ENCODE measurements at places on chromosomes 5 and 9.

- peak; percentile 81 for DNase-seq
These were observed 139.2 kb upstream of the PALM2AKAP2 start for GRCh38 chr9:109640580-109641371.

GRCh38 chr5:133455676-133456075 lies 156.7 kb downstream of the FSTL4 start:
- no peak for DNase-seq

DNA sequence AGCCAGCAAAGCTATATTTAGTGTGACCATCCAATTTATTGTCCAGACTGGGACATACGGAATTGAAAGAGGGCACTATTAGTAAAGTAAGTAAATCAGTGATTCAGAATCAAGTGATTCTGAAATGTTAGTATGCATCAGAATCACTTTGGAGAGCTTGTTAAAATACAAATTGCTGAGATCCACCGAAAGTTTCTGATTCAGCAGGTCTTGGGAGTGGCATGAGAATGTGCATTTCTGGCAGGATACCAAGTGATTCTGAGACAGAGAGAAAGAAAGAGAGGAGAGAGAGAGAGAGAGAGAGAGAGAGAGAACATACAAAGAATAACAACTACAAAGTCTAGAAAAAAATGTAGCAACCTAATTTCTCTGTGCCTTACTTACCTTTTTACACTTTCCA lies 65.4 kb upstream of the ASTN2 start:
- DNase-seq = no peak

DNA sequence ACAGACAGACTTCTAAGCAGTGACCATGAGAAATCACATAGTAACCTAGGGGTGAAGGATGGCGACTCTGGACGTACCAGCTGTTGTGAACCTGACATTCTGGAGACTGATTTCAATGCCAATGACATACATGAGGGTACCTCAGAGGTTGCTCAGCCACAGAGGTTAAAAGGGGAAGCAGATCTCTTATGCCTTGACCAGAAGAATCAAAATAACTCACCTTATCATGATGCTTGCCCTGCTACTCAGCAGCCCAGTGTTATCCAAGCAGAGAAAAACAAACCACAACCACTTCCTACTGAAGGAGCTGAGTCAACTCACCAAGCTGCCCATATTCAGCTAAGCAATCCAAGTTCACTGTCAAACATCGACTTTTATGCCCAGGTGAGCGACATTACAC lies 38.0 kb upstream of the CCDC152 start:
- peak; percentile 69 for DNase-seq

- DNase-seq = no peak
These were observed 1435.7 kb downstream of the MAT2B start for GRCh38 chr5:164941132-164941531.
